AG09309 (cell line): ENCODE measurements at places on chromosomes 2 and 18.

DNA sequence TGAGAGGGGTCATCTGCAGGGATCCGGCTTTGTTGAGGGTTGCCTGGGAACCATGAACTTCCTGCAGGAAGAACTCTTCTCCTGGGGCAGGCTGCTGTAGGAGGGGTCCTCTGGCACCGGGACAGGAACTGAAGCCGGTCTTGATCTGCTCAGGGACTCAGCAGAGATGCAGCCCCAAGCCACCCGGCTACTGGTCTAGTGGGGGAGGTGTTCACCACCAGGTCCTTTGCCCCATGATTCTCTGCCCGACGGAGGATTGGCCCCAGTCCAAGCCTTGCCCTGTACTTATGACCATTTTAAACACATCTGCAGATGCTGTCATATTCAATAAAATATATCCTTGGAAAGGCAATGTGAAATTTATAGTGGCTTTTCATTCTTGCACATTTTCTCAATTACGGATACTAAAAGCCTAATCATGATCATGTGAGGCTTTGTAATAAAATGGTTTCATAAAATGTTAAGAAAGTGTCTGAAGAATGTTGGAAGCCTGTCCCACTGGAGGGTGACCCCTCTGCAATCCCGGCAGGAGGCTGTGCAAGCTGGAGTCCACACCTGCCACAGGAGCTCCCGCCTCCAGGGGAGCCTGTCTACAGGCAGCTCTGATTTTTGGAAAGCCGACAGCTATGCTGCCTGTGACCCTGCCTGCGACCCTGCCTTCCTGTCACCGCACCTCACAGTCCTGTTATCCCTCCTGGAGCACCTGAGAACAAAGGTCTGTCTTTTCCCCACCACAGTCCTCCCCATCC, 98.8 kb upstream of the TAF1B start:
- DNase-seq, result peak; percentile 23

GRCh38 chr2:206158563-206159345, 490 bp downstream of the NDUFS1 start:
- no peak for DNase-seq

DNA sequence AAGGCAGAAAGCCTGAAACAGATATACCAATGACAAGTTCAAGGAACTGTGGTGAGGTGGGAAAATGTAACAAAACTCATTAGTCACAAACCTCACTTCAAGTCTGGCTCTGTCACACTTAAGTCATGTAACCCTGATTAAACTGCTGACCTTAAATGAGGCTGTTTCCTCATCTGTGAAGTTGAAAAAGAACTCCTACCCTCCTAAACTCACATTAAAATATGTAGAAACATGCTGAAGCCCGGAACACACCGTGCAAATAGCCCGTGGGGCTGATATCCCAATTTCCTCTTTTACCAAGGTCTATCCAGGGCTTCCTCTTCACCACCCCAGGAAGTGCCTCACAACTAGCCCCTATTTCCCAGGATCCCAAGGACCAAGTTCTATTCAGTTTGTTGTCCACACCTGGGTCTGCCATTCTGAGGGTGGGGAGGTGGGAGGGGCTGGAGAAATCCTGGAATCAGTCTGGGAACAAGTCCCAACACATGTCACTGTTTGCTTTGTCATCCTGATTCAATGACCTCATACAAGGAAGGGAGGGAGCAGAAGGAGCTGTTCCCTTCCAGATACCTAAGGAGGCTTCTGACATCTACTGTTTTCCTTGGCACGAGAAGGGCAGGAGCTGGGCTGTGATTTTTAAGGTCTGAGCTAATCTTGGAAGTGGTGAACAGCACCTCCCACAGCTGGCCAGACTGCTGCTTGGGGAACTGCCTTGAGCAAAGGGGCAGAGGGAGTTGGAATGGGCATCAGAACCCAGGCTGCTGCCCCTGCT, 42.3 kb downstream of the SLC4A1AP start:
- peak; percentile 86 for DNase-seq

- DNase-seq, result no peak
These were observed 44.9 kb downstream of the FIGN start for GRCh38 chr2:163690896-163691295.

DNA sequence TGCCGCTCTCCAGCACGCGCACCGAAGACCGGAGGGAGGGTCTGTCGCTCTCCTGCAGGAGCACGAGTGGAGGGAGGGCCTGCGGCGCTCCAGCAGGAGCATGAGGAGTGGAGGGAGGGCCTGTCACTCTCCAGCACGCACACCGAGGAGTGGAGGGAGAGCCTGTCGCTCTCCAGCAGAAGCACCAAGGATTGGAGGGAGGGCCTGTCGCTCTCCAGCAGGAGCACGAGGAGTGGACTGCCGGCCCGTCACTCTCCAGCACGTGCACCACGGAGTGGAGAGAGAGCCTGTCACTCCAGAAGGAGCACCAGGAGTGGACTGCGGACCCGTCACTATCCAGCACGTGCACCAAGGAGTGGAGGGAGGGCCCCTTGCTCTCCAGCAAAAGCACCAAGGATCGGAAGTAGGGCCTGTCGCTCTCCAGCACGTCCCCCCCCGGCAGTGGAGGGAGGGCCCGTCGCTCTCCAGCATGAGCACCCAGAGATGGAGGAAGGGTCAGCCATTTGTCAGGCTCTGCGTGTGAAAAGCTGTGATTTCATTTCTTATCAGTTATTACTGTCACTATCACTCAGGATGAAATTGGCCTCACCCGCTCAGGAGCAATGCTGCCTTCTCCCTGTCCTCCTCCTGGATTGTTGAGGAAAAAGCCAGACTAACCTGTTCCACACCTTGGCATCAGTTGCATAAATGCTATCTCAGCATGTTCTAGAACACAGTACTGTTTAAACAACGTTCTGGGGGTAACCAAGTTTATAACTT, 35.9 kb downstream of the ADI1 start:
- DNase-seq, result no peak

GRCh38 chr2:65054749-65055421, 1.3 kb upstream of the CEP68 start:
- no peak for DNase-seq

DNA sequence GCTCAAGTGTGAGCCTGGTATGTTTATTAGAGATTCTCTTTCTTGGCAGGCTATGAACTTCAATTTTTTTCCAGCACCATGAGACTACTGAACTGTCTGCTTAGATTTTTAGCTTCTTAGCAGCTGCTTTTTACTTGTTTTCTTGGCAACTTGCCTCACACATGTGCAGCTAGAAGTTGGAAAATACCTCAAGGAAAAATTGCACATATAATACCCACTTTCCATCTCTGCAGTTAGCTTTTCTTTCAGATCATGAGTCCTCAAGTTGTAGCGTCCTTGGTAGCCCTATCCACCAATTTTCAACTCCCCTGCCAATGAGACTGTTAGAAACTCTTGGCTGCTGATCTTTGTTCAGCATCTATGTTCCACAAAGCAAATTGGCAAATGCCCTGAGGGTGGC, 302.1 kb downstream of the HRH4 start:
- no peak for DNase-seq

GRCh38 chr2:37447446-37447845, 103.0 kb downstream of the QPCT start:
- DNase-seq, result no peak

DNA sequence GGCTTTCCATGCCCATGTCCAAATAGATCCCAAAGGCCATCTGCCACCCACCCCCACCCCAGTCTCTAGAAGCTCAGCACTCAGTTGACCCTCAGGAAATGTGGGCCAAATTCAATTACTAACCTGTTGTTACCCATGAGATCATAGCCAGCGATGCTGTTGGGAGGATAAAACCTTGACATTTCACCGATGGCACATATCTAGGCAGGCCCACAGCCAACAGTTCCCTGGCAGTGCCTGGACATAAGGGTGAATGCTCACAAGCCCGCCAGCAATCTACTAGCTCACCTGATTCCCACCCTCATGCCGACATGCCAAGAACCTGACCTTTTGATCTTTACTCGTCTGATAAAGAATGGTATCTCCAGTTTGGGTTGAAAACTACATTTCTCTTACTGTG, 11.8 kb upstream of the ACOXL start:
- DNase-seq, result no peak

DNA sequence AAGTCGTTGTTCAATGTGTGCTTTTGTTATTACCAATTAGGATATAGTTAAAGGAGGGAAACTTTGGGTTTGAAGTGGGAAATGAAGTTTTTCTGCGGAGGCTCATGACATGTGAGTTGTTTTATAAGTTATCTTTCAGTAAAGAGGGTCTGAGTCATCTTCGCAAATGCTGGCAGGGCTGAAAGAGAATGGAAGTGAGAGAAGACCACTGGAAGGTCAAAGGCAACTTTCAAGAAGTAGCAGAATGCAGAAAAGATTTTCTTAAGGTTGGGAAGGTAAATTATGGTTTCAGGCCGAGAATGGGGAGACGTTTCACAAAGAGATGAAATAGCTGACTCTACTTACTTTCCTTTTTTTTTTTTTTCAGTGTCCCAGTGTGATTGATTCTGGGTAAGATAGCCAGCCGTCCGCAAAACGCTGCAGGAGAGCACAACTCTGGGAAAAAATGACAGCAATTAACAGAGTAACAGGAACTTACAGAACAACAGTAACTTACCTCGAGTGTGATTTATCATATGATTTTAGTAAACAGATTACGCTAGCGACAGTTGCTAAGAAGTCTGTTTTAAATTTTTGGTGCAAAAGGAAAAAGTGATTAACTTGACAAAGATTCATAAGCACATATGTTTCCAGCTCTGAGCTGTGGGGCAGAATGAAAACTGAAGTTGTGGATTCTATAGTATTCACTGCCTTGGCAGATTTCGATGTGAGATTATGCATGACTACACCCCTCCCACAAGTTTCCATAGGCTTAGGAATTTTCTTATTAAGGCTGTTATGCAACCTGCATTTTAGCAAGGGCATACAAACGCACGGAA, 46.8 kb upstream of the ACTR3 start:
- DNase-seq, result peak; percentile 71

DNA sequence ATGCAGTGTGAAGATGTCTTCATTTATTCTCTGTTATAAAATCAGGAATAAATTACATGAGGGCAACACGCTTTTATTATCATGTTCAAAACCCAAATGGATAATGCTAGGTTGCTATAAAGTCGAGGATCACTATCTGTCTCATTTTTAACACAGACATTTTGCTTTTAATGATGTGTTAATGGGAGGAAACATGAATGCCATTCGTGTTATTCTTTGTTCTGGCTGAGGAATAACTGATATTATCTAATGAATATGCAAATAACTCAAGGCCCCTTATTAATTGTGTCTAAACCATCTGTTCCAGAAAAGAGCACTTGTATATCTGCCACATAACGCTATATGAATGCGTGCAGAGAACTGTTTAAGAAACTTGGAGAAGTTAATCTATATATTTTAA, 576.1 kb downstream of the DCDC2C start:
- no peak for DNase-seq

GRCh38 chr2:44171018-44171417, 2.3 kb downstream of the PPM1B start:
- peak; percentile 25 for DNase-seq

DNA sequence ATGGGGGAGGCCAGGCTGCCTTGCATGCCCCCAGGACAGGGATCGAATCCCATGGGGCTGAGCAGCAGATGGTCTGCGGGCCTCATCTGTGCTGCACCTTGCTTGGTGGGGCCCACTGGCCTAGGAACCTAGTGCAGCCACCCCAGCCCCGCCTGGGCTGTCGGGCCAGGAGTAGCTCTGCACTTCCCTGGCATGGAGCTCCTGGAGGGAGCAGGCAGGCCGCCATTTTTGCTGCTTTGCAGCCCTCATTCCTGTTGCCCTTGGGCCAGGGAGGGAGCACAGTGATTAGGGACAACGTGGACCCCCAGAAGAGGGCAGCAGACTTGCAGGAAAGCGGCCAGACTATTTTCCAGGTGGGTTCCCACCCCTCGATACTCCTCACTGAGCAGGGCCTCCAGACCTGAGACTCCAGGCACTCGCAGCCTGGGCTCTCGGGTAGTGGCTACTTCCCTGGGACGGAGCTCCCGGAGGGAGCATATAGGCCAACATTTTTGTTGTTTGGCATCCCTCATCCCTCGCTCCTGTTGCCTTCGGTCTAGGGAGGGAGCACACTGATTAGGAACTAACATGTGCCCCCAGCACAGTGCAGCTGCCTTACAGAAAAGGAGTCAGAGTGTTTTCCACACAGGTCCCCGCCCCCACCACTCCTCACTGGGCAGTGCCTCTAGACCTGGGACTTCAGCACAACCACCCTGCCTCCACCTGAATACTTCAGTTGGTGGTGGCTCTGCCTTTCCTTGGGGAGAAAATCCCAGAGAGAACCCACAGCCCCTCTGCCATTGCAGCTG, 99.5 kb downstream of the MAIP1 start:
- no peak for DNase-seq

- DNase-seq, result peak; percentile 0
These were observed 927.5 kb downstream of the ERBB4 start for GRCh38 chr2:211611061-211611518.

DNA sequence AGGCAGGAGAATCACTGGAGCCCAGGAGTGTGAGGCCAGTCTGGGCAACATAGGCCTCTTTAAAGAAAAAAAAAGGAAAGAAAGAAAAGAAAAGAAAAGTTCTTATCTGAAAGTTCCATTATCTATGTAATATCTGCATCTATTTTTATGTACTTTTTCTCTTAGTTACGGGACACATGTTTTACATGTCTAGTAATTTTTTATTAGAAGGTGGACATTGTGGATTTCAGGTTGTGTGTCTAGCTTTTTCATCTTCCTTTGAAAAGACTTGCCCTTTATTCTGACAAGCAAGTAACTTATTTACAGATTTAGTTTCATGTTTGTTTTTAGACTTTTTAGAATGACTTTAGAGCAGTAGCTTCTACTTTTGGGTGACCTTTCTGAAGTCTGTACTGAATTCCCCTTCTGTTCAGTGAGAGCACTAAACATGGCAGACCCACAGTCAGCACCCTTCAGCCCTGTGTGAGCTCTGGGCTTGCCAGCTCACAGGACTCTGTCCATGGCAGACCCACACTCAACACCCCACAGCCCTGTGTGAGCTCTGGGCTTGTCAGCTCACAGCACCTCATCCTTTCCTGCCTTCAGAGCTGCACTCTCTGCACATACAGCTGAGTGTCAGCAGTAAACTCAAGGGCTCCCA, 17.5 kb downstream of the TRAPPC12 start:
- no peak for DNase-seq

DNA sequence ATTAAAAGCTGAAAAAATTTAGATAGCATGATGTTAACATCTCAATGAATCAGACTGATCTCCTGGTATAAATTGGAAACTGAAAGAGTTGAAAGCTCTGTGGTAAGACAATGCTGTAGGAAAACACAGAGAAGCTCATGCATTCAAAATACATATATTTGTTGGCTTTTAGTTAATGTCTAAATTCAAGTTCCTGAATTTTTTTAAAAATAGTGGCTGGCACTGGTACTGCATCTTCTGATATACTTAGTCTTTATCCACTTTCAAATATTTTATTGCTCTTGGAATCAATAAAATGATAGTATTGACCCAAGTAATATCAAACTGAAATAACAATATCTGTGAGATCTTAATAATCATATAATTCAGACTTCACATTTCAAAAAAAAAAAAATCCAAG, 151.4 kb upstream of the FIGN start:
- no peak for DNase-seq

GRCh38 chr2:138364554-138365162, 136.9 kb upstream of the SPOPL start:
- peak; percentile 67 for DNase-seq

DNA sequence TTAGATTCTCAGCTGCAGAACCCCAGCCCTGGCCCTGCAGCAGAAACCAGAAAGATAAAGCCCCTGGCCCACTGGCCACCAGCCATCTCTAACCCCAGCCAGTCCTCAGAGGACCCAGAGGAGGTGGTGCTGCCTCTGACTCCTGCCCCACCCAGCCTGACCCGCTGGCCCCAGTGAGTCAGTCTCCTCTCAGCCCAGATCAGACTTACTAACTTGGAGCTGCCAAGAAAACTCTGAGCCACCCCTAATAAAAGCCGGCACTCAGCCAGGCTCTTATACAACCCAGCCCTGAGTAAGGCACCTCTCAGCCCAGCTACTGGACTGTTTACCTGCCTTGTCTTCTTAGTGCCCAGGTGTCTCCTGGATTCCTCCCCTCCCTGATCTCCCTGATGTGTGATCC, 2.0 kb downstream of the SLC14A2 start:
- peak; percentile 76 for DNase-seq
